Urinary bladder (tissue), 4 donors: ENCODE measurements at places on chromosomes 11 and 22. TPM values are rescaled to one million over a fixed set of nuclear protein-coding genes. Genes with fewer than 3 reads are reported as not detected.

TRIM49 gene
- not detected for total RNA-seq

GDPD4 gene
- not detected for total RNA-seq

PRODH gene
- total RNA-seq, result 1.1 TPM

PKDREJ gene
- total RNA-seq, result 0.05 TPM

AIP gene
- 42.9 TPM for total RNA-seq

GRCh38 chr11:74468936-74469335 is 1.6 kb upstream of the KCNE3 start:
- DNase-seq, result no peak

DNA sequence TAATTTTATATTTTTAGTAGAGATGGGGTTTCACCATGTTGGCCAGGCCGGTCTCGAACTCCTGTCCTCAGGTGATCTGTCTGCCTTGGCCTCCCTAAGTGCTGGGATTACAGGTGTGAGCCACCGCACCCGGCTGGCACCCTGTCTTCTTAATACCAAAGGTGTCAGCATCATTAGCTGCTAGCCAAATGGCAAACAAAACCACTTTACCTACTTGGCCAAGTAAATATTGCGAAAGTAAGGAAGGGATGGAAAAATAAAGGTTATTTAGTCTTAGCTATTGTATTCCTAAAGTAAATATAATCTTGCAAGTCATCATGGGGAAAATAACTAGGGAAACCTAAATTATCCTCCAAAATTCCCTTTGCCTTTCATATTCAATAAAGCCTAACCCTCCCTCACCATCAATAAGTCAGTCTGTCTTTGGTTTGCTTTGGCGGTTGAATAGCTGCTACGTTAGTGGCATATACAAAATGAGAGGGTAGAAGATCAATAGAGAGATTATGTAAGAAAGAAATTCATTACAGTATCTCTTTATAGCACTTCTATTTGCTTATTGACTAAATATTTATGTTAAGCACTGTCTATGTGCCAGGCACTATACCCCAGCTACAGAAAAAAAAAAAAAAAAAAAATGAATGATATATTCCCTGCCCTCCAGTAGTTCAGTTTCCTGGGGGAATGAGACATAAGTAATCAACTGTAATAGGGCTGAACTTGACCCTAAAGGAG is 40.2 kb upstream of the CFAP300 start:
- DNase-seq, result no peak

GRCh38 chr11:79236541-79236971 is 204.3 kb downstream of the TENM4 start:
- no peak for DNase-seq

- DNase-seq, result no peak
Observed at GRCh38 chr11:8593935-8594909, at the start of gene STK33. STK33 (minus strand) TSS chr11:8594228; CDS start chr11:8474905, 119,323 bp downstream.

DNA sequence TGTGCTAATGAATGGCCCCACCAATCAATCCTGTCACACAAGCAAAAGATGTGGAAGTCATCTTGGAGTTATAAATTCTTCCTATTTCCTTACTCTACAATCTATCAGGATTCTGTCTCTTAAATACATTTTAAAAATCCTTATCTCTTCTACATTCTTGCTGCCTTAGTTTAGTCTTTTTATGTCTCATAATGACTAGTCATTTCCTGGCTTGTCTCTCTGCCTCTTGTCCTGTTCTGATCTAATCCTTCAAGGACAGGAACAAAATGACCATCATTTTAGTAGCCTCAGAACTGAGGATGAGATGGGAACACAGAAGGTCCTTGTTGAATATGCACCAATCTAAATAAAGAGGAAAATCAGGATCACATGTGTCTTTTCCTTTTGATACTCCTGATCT is 56.6 kb upstream of the LIN7C start:
- no peak for DNase-seq

DNA sequence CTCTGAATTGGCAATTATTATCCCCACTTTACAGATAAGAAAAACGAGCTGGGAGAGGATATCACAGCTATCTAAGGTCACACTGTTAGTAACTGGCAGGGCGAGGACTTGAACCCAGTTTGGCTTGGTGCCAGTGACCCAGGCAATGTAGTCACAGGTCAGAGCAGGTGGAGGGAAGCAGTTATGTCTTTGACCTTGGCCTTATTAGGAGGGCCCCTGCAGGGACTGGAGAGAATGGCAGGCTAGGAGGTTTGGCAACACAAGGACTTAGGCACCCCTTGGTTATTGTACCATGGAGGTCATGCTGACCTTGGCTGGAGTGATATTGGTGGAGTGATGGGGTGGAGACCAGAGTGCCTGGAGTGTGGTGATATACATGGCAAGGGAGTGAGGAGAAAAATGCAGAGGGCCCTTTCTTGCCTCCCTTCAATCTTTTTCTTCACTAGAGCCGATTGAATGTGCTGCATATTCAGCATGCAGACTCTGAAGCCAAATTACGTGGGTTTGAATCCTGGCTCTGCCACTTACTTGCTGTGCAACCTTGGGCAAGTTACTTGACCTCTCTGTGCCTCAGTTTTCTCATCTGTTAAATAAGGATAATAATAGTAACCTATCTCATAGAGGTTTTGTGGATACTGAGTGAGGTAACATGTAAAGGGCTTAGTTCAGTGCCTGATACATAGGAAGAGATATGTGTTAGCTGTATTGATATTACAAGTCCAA is 92.7 kb upstream of the TBCEL start:
- DNase-seq, result no peak

- no peak for DNase-seq
Observed at GRCh38 chr11:8038393-8038792, 42.6 kb upstream of the TUB start.

DNA sequence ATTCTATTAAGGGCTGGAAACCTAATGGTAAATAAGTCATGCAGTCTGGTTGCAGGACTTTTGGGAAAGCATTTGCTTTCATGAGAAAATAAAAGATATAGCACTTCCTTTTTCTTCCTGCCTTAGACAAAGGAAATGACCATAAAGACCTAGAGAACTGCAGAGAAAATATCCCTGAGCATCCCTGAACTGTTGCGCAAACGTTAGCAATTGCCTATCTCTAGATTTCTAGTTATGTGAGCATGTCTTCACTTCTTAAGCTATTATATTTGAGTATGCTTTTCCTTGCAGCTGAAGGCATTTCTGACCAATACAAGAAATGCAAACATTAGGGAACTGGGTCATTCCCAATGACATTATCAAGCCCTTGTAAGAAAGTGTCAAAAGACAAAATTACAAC is 110.6 kb downstream of the KIF18A start:
- no peak for DNase-seq
